Mucosa of descending colon (tissue), 3 donors: ENCODE measurements at places on chromosomes 7 and 10.

GRCh38 chr7:37349979-37350590 is 98.6 kb downstream of the ELMO1 start:
- no peak for DNase-seq

- DNase-seq, result no peak
Measured at GRCh38 chr7:50304911-50305582, 531 bp downstream of the IKZF1 start.

GRCh38 chr10:14884082-14884481 is 5.4 kb downstream of the SUV39H2 start:
- DNase-seq, result no peak

- DNase-seq, result no peak
Measured at GRCh38 chr10:52864201-52865106, 91.9 kb upstream of the MBL2 start.

- DNase-seq, result peak; percentile 49
Measured at GRCh38 chr10:31620226-31621151, 301.5 kb downstream of the ZEB1 start.

DNA sequence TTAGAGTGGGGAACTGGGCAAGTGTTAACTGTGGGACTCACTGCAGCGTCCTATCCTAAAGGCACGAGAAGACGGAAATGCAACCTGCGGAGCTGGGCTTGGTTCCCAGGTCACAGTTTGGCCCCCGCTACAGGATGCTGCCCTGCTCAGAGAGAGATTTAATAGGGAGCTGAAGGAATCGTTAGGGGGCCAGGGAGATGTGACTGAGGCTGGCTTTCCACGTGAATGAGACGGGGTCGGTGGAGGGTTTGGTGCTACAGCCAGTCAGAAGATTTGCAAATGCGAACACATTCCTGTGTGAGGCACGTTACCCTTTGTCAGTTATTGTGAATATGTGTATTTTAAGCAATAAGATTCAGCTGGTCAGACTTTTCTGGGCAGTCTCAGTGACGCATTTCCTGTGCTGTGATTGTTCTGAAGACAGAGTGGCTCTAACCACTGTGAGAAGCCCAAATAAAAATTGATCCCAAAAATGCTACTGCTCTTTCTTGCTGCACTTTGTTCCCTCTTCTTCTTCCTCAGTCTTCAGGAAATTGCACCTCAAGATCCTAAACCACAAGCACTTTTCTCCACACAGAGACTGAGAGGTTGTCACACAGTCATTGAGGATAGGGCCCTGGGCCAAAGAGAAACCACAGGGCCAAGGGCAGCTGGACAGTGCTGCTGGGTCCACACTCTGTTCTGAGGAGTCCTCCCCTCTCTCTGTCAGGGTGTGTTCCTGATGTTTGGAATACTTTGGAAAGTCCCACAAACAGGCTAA is 21.2 kb downstream of the CYP17A1 start:
- DNase-seq, result peak; percentile 42

DNA sequence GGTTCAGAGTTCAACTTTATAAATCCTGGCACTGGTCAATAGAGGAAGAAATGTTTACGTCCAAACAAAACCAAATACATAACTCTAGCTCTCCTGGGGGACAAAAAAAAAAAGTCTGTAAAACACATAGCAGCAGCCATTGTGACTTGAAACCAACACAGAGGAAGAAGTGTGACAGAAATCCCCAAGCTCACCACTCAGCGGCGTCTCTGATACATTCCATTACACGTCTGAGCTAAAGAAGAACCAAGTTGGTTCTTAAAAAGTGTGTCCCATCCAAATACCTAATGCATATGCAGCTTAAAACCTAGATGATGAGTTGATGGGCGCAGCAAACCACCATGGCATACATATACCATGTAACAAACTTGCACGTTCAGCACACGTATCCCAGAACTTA is 58.3 kb upstream of the NANOS1 start:
- no peak for DNase-seq

GRCh38 chr10:127034790-127035189 is 129.6 kb downstream of the DOCK1 start:
- DNase-seq, result no peak

- DNase-seq, result no peak
Measured at GRCh38 chr10:26238378-26238777, 21.8 kb downstream of the GAD2 start.

DNA sequence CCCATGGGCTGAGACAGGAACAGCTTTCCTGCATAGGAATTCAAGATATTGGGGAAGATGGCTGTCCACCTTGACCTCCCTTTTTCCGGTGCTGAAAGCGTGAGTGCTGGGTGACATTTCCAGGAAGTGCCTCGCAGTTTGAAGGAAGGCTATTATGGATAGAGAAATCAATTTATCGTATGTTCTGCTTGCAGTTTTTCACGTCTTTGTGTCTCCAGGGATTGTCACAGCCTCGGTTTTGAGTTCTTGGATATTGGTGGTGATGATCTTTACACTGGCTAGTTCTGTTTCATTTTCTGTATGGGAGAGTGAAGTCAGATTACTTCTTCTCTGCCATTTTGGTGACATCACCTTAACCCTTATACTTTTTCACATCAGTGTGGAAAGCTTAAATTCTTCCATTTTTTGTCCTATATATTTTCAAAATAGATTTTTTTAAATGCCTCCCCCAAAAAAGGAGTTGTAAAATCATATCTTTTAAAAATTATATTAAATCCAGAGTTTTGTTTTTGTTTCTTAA is 102.5 kb upstream of the APBB1IP start:
- no peak for DNase-seq

GRCh38 chr10:97081621-97082235 is 104.0 kb downstream of the SLIT1 start:
- DNase-seq, result peak; percentile 74
